ENCODE measurements at places on chromosomes 3 and 15. TPM values are rescaled to one million over a fixed set of nuclear protein-coding genes. Genes with fewer than 3 reads are reported as not detected.

The IQCF5 gene
- not detected for total RNA-seq

The C2CD4A gene
- not detected for total RNA-seq

The GPR27 gene
- 9.7 TPM for total RNA-seq

The UBL7 gene
- total RNA-seq, result 35.6 TPM

- DNase-seq, result no peak
These were observed 502.1 kb upstream of the RASGRP1 start for GRCh38 chr15:39066677-39067076.

DNA sequence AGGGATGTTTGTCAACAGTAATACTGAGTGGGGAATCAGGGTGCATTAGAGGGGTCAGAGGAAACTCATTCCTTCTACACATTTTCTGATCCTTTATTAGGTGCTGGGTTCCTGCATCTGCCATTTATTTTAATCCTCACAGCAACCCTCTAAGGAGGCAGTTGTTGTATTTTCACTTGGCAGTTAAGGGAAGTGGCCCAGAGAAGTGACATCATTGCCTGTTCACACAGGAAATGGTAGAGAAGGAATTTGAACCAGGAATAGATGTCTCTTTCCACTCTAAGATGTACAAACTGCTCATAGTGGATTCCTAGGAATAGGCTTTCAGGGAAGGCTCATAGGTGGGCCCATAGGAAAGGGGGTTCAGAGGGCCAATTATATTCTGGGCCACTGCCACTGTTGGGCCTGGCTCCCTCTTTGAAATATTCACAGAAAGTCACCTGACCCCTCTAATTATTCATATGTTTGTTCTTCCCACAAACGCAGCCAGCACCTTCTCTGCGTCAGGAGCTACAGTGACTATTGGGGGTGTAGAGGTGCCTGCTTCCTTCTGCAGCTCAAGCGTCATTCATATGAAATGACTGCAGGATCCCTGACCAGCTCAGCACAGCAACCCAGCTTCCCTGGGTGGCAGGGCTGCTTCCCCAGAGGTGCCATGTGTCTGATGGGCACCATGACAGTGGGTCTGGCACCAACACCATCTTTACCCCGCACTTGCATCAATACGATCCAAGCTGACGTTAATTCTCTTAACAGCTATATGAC is 163.9 kb upstream of the SMAD3 start:
- DNase-seq, result no peak

DNA sequence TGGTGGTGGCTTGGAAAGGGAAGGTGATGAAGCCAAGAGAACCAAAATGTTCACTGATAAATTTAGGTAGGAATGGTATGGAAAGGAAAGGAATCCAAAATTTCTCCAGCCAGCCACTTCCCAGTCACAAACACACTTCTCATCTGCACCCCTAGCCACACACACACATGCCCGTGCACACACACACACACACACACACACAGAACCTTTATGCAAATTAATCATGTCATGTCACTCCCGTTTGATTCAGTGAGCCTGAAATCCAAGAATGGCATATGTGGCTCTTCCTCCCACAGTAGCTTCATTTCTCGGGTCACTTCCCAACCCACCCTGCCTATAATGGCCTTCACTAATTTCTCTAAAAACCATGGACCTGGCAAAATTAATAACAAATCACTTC is 3.1 kb upstream of the HLTF start:
- no peak for DNase-seq

GRCh38 chr15:35522061-35522460 is 23.9 kb downstream of the DPH6 start:
- DNase-seq, result no peak

- no peak for DNase-seq
These were observed 3.3 kb downstream of the BNIP2 start for GRCh38 chr15:59685737-59686297.

DNA sequence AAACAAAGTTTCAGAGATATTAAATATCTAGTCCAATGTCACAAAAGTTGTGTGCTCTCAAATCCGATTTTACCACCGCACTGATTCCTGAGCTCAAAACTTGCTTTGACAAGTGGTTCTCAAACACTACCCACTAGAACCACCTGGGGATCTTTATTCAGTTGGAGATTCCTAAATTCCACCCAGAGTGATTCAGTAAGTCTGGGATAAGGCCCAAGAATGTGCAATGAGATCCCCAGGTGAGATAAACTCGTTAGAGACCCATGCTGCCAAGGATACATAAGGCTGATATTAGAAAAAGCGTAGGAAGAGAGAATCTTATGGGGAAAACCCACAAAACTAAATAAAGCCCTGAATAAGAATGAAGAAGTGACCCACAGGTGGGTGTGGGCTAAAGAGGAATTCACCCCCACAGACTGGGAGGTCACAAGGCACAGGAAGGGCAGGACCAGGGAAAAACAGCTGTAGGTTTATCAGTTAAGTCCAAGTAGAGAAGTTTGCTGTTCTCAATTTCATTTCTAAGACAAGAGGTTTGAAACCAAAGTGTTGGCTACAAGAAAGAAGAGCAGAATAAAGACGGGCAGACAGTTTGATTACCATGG is 11.5 kb upstream of the RPS17 start:
- no peak for DNase-seq

- no peak for DNase-seq
These were observed 25.7 kb upstream of the ULK4 start for GRCh38 chr3:41987627-41988026.

- no peak for DNase-seq
These were observed 193.9 kb downstream of the PLOD2 start for GRCh38 chr3:145967043-145967442.

GRCh38 chr15:86932456-86932855 is 852.8 kb downstream of the AGBL1 start:
- DNase-seq, result no peak

GRCh38 chr15:73344056-73344455 is 24.7 kb downstream of the HCN4 start:
- DNase-seq, result no peak

DNA sequence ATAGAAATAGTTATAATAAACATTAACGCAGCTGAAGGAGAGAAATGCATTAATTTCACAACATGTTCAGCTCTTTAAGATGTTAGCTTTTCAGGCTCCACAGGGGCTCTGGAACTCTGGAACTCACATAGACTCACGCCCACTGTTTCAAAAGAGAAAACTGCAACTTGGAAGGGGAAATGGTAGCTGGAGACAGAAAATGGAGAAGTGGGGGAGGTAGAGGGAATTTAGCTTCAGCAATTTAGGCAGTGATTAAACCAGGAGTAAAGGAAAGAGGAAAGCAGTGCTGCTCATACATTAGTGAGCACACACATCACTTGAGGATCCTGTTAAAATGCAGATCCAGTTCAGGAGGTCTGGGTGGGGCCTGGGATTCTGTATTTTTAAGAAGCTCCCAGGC is 274.8 kb upstream of the TRIM42 start:
- no peak for DNase-seq
